ENCODE measurements at places on chromosomes 4 and X.

DNA sequence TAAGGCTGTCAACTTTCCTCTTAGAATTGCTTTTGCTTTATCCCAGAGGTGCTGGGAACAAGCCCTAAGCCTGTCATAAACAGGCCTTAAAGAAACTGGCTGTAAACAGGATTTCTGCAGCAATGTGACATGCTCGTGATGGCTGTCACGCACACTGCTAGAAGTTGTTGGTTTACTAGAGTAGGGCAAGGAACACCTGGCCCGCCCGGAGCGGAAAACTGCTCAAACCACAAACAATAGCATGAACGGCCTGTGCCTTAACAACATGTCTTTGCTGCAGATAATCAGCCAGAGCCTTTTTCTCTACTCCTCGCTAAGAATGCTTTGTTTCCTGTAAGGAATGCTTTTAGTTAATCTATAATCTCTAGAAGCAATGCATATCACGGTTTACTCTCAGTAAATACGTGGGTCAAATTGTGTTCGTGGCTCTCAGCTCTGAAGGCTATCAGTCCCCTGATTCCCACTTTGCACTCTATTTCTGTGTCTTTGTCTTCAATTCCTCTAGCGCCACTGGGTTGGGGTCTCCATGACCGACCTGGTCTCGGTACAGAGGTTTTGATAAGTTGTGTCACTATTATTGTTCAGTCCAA, 318.3 kb downstream of the GLUD2 start:
- DNase-seq: no peak

DNA sequence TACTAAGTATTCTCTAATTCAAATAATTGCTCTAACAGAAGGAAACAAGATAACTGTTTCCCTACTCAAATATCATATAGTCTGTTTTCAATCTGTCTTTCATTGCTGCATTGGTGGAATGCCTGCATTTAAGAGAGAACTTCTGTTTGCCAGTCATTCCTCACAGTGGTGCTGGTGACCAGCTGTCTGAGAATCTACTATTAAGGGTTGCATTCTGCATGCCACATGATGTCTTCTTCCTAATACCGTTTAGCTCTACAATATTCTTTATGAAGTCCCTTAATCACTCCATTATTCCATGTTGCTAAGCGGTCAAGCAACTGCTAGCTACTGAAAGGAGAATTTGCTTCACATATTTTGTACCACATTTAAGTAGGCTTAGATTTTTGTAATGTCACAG, 167.1 kb upstream of the CENPE start:
- DNase-seq: no peak

DNA sequence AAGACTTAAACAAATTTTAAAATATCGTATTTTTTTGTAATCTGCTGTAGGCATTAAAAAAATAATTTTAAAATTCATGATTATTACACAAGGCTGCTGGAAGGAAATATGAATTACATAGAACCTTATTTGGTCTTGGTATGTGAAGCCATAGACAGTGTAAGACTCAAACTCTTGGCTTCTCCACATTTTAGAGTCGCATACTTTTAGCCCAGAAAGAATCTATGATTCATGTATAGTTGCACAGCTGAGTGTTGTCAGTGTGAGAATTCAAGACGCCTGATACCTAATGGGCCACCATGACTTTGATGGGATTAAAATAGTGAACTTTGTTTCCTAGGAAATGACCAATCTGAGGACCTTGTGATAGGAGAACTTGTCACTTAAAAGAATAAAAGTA, 1.4 kb downstream of the INTU start:
- DNase-seq: no peak

DNA sequence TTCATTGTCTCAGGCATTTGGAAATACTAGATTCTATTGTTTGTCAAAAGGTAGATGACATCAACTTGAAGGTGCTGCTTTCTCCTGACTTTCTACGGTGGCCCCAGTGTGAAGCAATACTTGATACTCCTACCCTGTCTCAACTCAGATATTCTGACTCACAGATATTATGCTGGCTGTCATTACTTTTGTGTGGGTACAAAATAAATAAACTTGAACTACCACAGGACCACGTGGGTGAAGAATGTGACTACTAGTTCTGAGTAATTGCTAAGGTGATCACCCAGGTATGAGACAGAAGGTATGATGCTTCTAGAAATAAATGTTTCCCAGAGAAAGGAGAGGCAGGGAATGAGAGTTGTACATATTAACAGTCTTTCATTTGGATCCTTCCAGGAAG, 275.3 kb upstream of the SPOCK3 start:
- DNase-seq: no peak

DNA sequence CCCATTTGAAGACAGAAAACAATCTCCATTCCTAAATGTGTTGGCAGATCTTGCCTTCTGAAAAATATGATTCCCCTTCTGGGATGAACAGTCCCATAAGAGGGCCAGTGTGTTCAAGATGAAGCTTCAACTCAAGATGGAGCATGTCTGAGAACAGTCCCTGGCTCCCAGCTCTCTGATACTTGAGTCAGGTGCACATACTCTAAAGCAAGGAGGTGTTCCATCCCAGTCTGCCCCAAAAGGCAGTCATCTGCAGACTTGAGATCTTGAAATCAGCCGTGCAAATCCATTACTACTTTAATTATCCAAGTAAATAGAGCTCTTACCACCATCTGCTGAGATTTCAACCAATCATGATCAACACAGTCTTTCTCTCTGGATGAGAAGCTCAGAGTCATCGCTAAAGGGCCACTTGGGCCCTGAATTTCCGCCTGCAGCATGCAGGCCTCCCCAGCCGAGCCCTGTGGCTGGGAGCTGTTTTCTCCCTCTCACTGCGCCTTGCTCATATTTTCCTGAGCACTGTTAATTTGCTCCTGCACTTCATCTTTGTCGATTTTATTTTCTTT, 22.2 kb downstream of the CCDC149 start:
- no peak for DNase-seq

- no peak for DNase-seq
Measured at GRCh38 chr4:26101011-26101410, 187.0 kb downstream of the SMIM20 start.

GRCh38 chrX:107153005-107153404, 34.4 kb upstream of the RBM41 start:
- no peak for DNase-seq

Data from stimulated activated naive B cell treated with anti-CD40 and anti-IgM and Interleukin-4, amounts not matched to agents 10 μg/mL and 1 μg/mL and 100 μg/mL, for 72 hours (primary cell).